Neural progenitor cell (in vitro differentiated cells): ENCODE measurements at places on chromosomes 11 and 22. TPM values are rescaled to one million over a fixed set of nuclear protein-coding genes. Genes with fewer than 3 reads are reported as not detected.

The HTR3B gene
- total RNA-seq: not detected in 2 replicates

The GGTLC3 gene
- total RNA-seq: not detected in 2 replicates

The ISX gene
- total RNA-seq: not detected in 2 replicates

The NAALADL1 gene
- total RNA-seq: 0.80 and 3.0 TPM in 2 replicates

The DGCR6 gene
- total RNA-seq: 4.2 and 5.2 TPM in 2 replicates

The MYO18B gene
- 0.09 TPM in 1 of 2 replicates, not detected in the other for total RNA-seq

The ELFN2 gene
- total RNA-seq: 0.82 and 1.1 TPM in 2 replicates
